Activated CD4-positive, alpha-beta T cell treated with anti-CD3 and anti-CD28 coated beads, Interleukin-2, amount 10 ng/mL, durations not matched to agents 7 days and 5 days (primary cell): ENCODE measurements at places on chromosomes 12 and 14. TPM values are rescaled to one million over a fixed set of nuclear protein-coding genes. Genes with fewer than 3 reads are reported as not detected.

DNA sequence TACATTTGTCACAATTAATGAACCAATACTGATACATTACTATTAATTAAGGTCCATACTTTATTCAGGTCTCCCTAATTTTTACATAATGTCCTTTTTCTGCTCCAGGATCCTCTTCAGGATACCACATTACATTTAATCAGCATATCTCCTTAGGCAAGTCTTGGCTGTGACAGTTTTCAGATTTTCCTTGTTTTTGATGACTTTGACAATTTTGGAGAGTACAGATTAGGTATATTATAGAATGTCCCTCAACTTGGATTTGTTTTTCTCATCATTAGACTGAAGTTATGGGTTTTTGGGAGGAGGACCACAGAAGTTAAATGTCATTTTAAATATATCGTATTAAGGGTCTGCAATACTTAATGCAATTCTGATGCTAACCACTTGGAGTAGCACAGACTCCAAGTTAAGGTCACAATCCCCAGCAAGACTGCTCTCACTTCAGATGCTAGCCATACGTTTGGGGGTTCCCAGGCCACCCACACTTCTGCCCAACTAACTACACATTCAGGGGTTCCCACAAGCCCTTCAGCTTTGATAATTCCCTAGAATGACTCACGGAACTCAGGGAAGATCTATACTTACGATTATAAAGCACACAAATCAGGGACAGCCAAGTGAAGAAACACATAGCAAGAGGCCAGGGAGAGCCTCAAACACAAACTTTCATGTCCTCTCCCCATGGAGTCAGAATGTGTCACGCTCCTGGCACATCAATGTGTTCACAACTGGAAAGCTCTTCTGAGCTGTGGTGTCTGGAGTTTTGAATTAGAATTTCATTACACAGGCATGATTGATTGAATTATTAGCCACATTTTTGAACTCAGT lies 17.0 kb upstream of the NUBPL start:
- peaks cover 12% of the 10 kb centered on the region for H3K27me3 ChIP-seq
- no peak overlapping the region for H3K4me3 ChIP-seq
- H3K27ac ChIP-seq = no peak overlapping the region

The TPPP2 gene
- total RNA-seq = not detected

The KCNH3 gene
- 1.9 TPM for total RNA-seq

GRCh38 chr12:49019120-49019430 lies 499 bp upstream of the PRKAG1 start:
- H3K27me3 ChIP-seq = no peaks in the 10 kb centered on the region
- H3K27ac ChIP-seq = peak overlapping the region; percentile 99
- H3K36me3 ChIP-seq = peaks cover 34% of the 10 kb centered on the region
- H3K4me3 ChIP-seq = peak overlapping the region; percentile 95

GRCh38 chr14:97626088-97626487 lies 828.9 kb downstream of the VRK1 start:
- H3K4me1 ChIP-seq = peaks cover 12% of the 10 kb centered on the region
- H3K4me3 ChIP-seq = no peak overlapping the region
- H3K36me3 ChIP-seq = peaks cover 11% of the 10 kb centered on the region
- DNase-seq = no peak

- no peak overlapping the region for H3K4me3 ChIP-seq
- H3K27ac ChIP-seq = no peak overlapping the region
- H3K4me1 ChIP-seq = no peaks in the 10 kb centered on the region
- DNase-seq = no peak
- no peaks in the 10 kb centered on the region for H3K36me3 ChIP-seq
- H3K27me3 ChIP-seq = peaks cover 70% of the 10 kb centered on the region
These were observed 103.9 kb upstream of the DIO3 start for GRCh38 chr14:101457301-101457935.

The PPP2R5C gene
- total RNA-seq = 291 TPM

DNA sequence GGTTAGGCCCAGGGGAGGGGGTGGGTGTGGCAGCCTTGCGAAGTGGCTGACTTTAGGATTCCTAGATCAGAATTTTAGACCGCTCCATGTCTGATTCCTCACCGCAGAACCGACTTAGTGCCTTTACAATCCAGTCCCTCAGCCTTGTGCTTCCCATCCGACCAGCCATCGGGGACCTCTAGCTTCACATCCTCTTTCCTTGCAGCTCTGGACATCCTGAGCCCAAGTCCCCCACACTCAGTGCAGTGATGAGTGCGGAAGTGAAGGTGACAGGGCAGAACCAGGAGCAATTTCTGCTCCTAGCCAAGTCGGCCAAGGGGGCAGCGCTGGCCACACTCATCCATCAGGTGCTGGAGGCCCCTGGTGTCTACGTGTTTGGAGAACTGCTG lies 557 bp downstream of the COPS7A start:
- DNase-seq = peak; percentile 42
- H3K27me3 ChIP-seq = no peaks in the 10 kb centered on the region
- peak overlapping the region; percentile 92 for H3K27ac ChIP-seq
- peak overlapping the region; percentile 89 for H3K4me3 ChIP-seq

The RPGRIP1 gene
- total RNA-seq = not detected

The PAH gene
- total RNA-seq = not detected

- no peak for DNase-seq
- no peaks in the 10 kb centered on the region for H3K27me3 ChIP-seq
- H3K4me1 ChIP-seq = peaks cover 33% of the 10 kb centered on the region
- H3K4me3 ChIP-seq = no peak overlapping the region
- H3K36me3 ChIP-seq = peaks cover 11% of the 10 kb centered on the region
- H3K27ac ChIP-seq = no peak overlapping the region
These were observed 26.3 kb upstream of the CD69 start for GRCh38 chr12:9786726-9787717.

- no peaks in the 10 kb centered on the region for H3K4me1 ChIP-seq
- peaks cover 5% of the 10 kb centered on the region for H3K27me3 ChIP-seq
- no peaks in the 10 kb centered on the region for H3K36me3 ChIP-seq
- DNase-seq = no peak
These were observed 32.3 kb downstream of the BEST3 start for GRCh38 chr12:69666798-69667197.

DNA sequence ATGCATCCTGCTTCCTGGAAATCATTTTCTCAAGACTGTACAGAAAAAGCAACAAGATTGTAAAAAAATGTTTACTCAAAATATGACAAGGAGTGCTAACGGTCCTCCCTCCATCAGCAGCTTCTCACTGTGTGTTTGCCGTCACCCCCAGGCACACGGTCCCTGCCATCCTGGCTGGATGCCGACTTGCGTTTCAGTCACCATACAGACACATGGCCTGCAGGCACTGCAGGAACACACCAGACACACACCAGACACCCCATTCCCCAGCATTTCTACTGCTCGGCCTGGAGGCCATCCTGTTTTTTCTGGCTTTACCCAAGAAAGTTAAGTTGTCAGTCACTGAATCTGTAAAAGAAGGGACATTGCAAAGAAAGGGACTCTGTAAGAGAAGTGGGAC lies 10.8 kb downstream of the KCNK10 start:
- no peaks in the 10 kb centered on the region for H3K36me3 ChIP-seq
- no peak for DNase-seq
- H3K27ac ChIP-seq = no peak overlapping the region
- no peak overlapping the region for H3K4me3 ChIP-seq

GRCh38 chr12:57366315-57366714 lies 64.5 kb downstream of the R3HDM2 start:
- H3K4me1 ChIP-seq = no peaks in the 10 kb centered on the region
- H3K4me3 ChIP-seq = no peak overlapping the region
- no peak overlapping the region for H3K27ac ChIP-seq
- DNase-seq = no peak

The SLC6A15 gene
- not detected for total RNA-seq

GRCh38 chr14:24351517-24351916 lies 11.7 kb upstream of the RIPK3 start:
- no peak overlapping the region for H3K27ac ChIP-seq
- no peaks in the 10 kb centered on the region for H3K4me1 ChIP-seq
- DNase-seq = no peak
- H3K27me3 ChIP-seq = peaks cover 55% of the 10 kb centered on the region
- H3K36me3 ChIP-seq = no peaks in the 10 kb centered on the region
- H3K4me3 ChIP-seq = no peak overlapping the region

The LRTM2 gene
- not detected for total RNA-seq

DNA sequence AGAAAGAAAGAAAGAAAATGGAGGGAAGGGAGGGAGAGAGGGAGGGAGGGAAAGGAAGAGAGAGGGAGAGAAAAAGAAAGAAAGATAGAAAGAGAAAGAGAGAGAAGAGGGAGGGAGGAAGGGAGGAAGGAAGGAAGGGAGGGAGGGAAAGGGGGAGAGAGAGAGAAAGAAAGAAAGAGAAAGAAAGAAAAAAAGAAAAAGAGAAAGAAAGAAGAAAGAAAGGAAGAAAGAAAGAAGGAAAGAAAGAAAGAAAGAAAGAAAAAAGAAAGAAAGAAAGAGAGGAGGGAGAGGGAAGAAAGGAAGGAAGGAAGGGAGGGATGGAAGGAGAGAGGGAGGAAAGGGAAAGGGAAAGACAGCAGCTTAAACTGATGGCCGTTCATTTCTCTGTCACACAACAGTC lies 457.5 kb downstream of the PDZRN4 start:
- no peak overlapping the region for H3K27ac ChIP-seq
- H3K4me3 ChIP-seq = no peak overlapping the region
- H3K36me3 ChIP-seq = no peaks in the 10 kb centered on the region
- H3K27me3 ChIP-seq = no peaks in the 10 kb centered on the region

The TMPRSS12 gene
- not detected for total RNA-seq

DNA sequence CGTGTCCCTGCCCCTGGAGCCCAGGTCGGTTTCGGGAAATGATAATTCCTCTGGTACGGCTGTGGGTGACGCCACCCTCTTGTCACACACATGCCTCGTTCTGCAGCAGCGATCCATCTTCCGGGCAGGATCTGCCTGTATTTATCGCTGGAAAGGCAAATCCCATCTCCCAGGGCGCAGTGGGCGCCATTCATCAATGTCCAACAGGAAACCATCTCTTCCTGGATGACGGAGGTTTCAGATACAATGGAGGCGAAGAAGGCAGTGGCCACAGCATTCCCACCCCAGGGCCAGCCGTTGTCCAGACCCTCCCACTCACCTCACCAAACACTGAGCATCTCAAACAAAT lies 74.2 kb downstream of the NOC4L start:
- H3K27ac ChIP-seq = no peak overlapping the region
- no peaks in the 10 kb centered on the region for H3K36me3 ChIP-seq
- H3K27me3 ChIP-seq = peaks cover 8% of the 10 kb centered on the region

DNA sequence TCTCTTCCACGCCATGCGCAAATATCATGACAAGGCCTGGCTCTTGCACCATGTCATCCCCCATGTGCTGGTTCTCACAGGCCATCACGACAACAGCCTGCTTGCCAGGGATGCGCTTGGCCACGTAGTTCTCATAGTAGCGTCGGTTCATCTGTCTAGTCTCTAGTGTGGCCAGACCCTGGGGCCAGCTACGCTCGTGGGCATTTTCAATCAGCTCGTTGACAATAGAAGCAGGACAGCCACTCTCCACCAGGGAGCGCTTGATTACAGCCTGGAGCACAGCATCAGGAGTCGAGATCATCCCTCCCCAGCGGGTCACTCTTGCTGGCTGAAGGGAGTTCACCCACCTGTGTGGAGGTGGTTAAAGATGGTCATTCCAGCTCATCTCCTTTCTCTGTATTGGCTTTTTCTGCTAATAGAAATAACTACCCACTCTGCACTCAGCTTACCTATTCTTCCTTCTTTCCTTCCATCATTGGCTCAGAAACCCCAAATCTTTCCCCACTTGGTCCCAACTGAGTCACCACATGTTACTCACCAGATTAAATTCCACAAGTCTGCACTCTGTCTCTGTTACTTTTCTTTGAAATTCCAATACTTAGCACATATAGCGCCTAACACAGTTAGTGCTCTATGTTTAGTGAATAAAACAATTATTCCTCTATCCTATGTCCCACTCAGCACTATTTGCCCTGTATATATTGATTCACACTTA lies 15.1 kb downstream of the RNF41 start:
- peak; percentile 50 for DNase-seq
- H3K4me3 ChIP-seq = no peak overlapping the region
- no peaks in the 10 kb centered on the region for H3K4me1 ChIP-seq
- H3K27ac ChIP-seq = no peak overlapping the region
- no peaks in the 10 kb centered on the region for H3K27me3 ChIP-seq

The ALKBH1 gene
- 12.5 TPM for total RNA-seq

- no peak for DNase-seq
- no peak overlapping the region for H3K27ac ChIP-seq
- H3K36me3 ChIP-seq = no peaks in the 10 kb centered on the region
- H3K4me3 ChIP-seq = no peak overlapping the region
- peaks cover 5% of the 10 kb centered on the region for H3K27me3 ChIP-seq
These were observed 67.2 kb downstream of the DAO start for GRCh38 chr12:108947097-108947496.

DNA sequence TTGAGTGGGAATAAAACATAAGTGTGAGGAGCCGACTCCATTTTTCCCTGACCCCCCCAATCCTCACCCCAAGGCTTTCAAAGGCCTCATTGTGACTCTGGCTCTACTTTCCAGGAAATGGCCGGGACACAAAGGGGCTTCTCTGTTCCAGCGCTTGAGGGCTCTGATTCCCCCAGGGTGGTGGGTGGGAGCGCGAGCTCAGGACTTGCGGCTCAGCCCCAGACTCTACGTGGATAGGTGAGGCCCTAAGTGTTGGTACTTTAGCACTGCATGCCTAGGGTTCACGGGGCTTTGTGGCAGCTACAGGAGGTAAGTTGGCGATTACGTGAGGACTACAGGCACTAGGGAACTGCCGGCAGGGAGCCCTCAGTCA lies 553 bp downstream of the CNPY2 start:
- peak overlapping the region; percentile 97 for H3K27ac ChIP-seq
- H3K27me3 ChIP-seq = no peaks in the 10 kb centered on the region
- peak overlapping the region; percentile 97 for H3K4me3 ChIP-seq
- H3K36me3 ChIP-seq = peaks cover 27% of the 10 kb centered on the region
- peaks cover 24% of the 10 kb centered on the region for H3K4me1 ChIP-seq
- no peak for DNase-seq

GRCh38 chr12:9634969-9635754 lies 27.4 kb upstream of the KLRB1 start:
- peaks cover 58% of the 10 kb centered on the region for H3K4me1 ChIP-seq
- H3K27ac ChIP-seq = peak overlapping the region; percentile 61
- H3K27me3 ChIP-seq = no peaks in the 10 kb centered on the region
- no peak for DNase-seq

GRCh38 chr14:37428954-37429353 lies 166.1 kb downstream of the FOXA1 start:
- no peaks in the 10 kb centered on the region for H3K36me3 ChIP-seq
- no peaks in the 10 kb centered on the region for H3K27me3 ChIP-seq
- H3K4me3 ChIP-seq = no peak overlapping the region
- H3K27ac ChIP-seq = no peak overlapping the region
- H3K4me1 ChIP-seq = no peaks in the 10 kb centered on the region

DNA sequence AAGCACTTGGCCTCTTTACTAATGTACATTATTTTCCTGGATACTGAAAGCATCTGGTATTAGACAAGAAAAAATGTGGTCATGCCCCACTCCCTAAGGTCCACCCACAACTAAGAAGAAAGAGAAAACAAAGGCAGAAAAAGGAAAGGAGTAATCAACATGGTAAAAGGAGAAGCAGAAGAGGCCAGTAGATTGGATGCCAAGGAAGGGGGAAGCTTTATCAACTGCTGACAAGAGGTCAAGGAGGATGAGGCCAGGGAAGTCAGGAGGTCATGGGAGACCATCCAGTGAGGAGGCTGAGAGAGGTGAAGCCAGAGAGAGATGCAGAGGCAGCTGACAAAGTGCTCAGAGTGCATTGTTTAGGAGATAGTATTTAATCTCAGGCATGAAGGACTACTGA lies 383.5 kb downstream of the ZFP36L1 start:
- H3K27me3 ChIP-seq = no peaks in the 10 kb centered on the region
- H3K27ac ChIP-seq = no peak overlapping the region
- no peak for DNase-seq
- peaks cover 2% of the 10 kb centered on the region for H3K36me3 ChIP-seq

The KCNJ8 gene
- not detected for total RNA-seq

GRCh38 chr12:76871082-76871481 lies 7.7 kb downstream of the CSRP2 start:
- no peak overlapping the region for H3K4me3 ChIP-seq
- no peak for DNase-seq
- H3K36me3 ChIP-seq = no peaks in the 10 kb centered on the region
- no peak overlapping the region for H3K27ac ChIP-seq
